ENCODE measurements at places on chromosomes 12 and 14.

DNA sequence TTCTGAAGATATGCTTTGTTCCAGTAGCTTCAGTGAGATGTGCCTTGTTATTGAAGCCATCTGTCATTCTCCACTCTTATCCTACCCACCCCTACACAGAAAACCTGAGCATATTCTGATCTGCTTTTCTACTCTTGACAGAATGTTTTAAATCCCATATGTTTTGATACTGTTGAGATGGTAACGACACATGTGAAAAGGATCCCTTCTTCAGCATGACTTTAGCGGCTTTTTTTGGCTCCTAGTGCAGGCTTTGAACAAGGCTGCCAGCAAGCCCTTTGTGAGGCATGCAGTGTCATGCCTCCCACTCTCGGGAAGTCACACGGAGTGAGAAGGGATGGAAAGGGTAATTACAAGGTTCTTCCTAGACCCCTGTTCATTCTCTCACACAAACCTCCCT, 228.8 kb upstream of the RGS6 start:
- DNase-seq = peak; percentile 66

DNA sequence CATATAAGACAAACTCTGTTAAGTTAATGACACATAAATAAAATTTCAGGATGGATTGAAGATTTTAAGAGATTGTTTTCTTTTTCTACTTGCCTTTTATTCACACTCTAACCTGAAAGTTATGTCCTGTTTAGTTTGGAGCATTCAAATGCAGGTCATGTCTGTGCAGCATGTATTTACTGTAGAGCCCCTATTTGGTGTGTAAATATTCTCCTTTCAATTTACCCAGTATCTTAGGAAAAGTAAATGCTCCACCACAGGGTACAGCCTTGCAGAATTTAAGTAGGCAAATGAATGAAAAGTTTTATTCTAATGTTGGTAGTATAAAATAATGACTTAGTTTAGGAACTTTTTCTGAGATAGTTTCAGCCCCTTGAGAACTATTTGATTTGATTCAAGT, 6.2 kb upstream of the DCN start:
- no peak for DNase-seq

DNA sequence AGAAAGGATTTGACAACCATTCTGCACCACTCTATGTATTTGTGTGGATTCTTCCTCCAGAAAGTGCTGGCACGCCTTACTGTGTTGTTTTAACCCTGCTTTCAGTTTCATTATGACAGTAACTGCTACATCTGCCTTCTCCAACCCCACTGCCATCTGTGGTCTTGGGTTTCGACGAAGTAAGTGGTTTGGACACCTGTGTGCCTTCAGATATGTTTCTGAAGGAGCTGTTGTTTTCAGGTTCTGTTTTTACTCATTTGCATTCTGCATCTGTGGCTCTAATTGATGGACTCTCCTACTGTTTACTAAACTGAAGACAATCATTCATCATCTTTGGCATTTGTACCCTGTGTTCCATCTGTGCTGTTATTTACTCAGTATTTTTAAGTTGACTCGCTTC, 4.1 kb downstream of the TSHR start:
- no peak for DNase-seq

GRCh38 chr12:52043386-52044212, 7.6 kb upstream of the NR4A1 start:
- DNase-seq = peak; percentile 83

- DNase-seq = no peak
Measured at GRCh38 chr12:51836827-51837173, 11.7 kb downstream of the FIGNL2 start.

GRCh38 chr12:110639336-110640141, 25.6 kb downstream of the TCTN1 start:
- DNase-seq = peak; percentile 74

- DNase-seq = no peak
Measured at GRCh38 chr14:69364378-69364777, 33.7 kb downstream of the ERH start.

- DNase-seq = no peak
Measured at GRCh38 chr14:69900603-69901002, 21.4 kb downstream of the SMOC1 start.

GRCh38 chr12:125981610-125982253, 916.5 kb downstream of the AACS start:
- DNase-seq = no peak

DNA sequence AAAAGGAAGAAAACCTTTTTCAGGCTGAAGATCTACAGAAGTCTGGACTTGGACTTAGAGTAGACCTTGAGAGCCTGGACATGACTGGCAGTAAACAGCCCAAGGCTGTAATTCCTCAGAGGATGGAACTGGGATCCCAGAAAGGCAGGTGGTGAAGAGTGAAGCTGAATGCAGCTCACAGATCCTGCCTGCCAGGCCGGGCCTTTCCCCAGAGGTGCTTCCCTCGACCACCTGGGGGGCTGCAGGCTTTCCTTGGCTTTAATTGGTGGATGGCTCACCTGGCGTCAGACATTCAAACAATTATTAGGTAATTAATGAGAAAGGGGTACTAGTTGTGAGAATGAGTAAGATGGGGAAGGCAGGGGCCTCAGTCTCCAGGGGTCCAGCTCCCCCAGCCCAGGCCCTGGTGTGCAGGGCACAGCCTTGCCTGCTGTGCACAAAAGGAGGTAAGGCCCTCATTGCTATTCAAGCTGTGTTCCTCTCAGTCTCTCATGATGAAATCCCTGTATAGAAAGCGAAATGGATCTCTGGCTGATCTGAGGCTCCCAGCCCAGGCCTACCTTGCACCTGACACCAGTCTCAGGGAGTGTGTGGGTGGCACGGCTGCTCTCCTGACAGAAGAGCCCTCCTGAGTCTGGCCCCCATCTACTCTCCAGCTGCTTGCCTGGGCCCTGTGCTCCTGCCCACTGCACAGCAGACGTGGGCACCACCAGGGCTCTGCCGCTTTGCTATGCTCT, 63.0 kb upstream of the TCL1A start:
- no peak for DNase-seq

DNA sequence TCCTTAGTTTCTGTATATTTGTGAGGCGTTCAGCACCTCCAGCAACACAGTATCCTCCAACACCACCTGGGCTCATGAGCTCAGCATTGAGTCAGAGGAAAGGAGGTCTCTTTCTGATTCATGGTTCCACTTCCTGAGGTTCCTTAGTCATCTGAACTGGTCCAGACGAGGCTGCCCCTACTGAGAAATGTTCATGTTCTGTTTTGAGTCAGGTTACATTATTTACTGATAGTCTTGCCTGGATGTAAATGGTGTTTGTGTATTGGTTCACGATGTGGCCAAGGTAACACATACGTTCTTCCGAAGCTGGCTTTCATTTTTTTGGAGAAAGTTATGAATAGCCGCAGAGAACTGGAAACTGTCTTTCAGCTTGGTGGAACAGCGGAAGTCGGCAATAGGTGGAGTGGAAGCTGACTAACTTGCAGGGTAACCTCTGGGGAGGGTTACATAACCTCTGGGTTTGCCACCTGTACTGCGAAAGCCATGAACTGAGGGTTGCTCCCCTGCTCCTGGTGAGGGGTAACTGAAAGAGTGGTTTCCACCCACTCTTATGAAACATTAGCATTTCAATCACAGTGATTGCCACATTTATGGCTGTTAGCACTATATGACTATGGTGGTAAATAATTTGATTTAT, 42.2 kb upstream of the MANSC4 start:
- peak; percentile 94 for DNase-seq

Measured in fibroblast of mammary gland (primary cell).